Adipose tissue (tissue), 3 donors: ENCODE measurements at places on chromosomes 5 and 9. TPM values are rescaled to one million over a fixed set of nuclear protein-coding genes. Genes with fewer than 3 reads are reported as not detected.

The ASB6 gene
- polyA plus RNA-seq, result 8.9 TPM

The EQTN gene
- not detected for polyA plus RNA-seq

The IFNK gene
- polyA plus RNA-seq, result not detected

The DIPK1B gene
- 12.8 TPM for polyA plus RNA-seq

The ALDH1A1 gene
- polyA plus RNA-seq, result 69.0 TPM

The CDH9 gene
- polyA plus RNA-seq, result not detected

The MXD3 gene
- 11.1 TPM for polyA plus RNA-seq

The PCDHA4 gene
- 1.7 TPM for polyA plus RNA-seq

The SLC36A2 gene
- polyA plus RNA-seq, result 0.22 TPM

The CCL21 gene
- 362 TPM for polyA plus RNA-seq

The MARCOL gene
- polyA plus RNA-seq, result not detected

The PALM2AKAP2 gene
- 6.9 TPM for polyA plus RNA-seq

The F2RL1 gene
- 0.45 TPM for polyA plus RNA-seq

The C9orf50 gene
- 0.04 TPM for polyA plus RNA-seq

The OGN gene
- polyA plus RNA-seq, result 31.8 TPM

The ACOT12 gene
- polyA plus RNA-seq, result not detected

The PDLIM4 gene
- polyA plus RNA-seq, result 2.2 TPM

The TLX3 gene
- not detected for polyA plus RNA-seq

The GPSM1 gene
- 5.8 TPM for polyA plus RNA-seq

The LPAR1 gene
- polyA plus RNA-seq, result 13.4 TPM

The LAMC3 gene
- 1.8 TPM for polyA plus RNA-seq

The FOXD4L4 gene
- 0.22 TPM for polyA plus RNA-seq
